ENCODE measurements at places on chromosomes 12 and 14. TPM values are rescaled to one million over a fixed set of nuclear protein-coding genes. Genes with fewer than 3 reads are reported as not detected.
A peak's percentile ranks its signal among the peaks of the same experiment; 100 is the strongest.

DNA sequence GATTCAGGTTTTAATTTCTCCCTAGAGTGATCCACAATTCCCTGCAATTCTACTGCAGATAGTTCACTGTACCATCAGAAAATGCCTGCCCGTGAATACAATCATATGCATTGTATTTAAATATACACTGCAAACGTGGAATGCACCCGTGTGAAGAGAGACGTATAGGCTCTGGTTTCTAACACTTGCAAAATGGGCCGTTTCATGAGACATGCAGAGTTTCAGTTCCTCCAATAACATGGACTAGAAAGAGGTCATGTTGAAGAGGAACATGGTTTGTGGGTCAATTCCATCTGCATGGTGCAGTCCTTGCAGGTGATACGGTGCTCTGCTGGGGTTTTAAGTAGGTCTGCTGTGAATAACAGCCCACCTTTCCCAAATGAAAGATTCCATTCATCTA lies 373.3 kb downstream of the TMEM132D start:
- no peak for DNase-seq

- DNase-seq = no peak
Measured at GRCh38 chr12:95762123-95762785, 28.3 kb downstream of the NTN4 start.

DNA sequence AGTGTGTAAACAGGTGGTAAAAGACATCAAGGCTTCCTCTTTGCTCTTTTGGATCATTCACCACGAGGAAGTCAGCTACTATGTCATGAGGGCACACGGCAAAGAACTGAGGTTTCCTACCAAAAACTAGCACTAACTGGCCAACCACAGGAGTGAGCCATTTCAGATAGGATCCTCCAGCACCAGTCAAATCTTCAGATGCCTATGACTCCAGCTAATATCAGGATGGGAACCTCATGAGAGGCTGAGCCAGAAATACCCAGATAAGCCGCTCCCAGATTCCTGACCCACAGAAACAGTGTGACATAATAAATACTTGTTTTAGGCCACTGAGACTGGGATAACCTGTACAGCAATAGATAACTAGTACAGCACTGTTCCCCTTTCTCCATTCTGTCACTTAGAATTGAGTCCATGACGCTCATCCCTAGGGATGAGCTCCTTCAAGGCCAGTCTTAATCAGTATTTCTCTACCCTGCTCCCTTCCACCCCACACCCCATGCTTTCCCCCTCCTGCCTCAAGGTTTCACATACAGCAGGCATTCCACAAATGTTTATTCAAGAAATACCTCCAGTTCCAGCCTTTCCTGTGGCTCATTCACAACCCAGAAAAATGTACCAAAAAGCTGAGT lies 68.4 kb downstream of the PPM1H start:
- DNase-seq = no peak

DNA sequence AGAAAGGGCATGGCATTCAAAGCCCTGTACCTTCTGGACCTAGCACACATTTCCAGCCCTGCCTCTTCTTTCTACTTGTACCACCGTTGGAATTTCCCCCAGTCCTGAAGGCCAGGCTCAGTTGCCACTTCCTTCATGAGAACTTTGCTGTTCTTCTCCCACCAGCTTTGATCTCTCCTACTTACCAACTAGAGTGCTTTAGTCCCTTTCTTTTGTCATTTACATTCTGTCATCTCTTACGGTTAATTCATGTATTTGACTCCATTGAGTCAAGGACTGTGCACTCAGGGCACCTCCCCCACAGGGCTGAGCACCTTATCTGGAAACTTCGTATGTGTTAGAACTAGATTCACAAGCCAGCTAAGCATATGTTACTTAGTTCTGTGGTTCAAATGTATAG lies 26.3 kb downstream of the BICDL1 start:
- DNase-seq = peak; percentile 69

Gene IFNG-AS1
- 0.95 TPM for total RNA-seq
